ENCODE measurements at places on chromosomes 11 and 22.

- DNase-seq = no peak
These were observed 969 bp downstream of the CCDC117 start for GRCh38 chr22:28773461-28773867.

DNA sequence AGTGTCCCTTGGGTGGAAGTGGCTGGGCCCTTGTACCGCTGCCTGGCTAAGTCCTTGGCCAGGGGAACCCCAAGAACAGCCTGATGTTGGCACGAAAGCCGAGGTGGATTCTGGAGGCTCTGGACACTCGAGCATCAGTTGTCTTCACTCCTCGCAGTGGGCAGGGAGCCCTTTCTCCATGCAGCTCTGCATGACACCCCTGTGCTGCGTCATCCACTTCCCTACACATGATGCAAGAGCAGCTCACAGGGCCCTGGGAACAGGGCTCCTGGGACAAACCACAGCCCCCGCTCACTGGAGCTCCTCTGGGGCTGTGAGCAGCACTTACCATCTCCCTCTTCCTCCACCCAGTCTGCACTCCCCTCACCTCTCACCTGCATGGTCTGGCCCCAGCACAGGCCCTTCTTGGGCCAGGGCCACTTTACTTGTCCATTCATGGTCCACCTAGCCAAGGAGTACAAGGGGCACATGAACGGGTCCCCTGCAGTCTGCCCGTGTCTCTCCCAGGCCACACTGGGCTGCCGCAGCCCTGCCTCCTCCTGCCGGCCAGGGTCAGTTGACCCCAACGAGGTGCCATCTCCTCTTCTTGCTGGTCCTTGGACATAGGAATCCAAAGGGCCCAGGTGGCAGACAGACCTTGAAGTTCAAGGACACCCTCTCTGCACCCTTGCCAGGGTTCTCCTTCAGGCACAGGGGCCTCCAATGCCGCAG lies 66.5 kb downstream of the IGF2 start:
- no peak for DNase-seq

GRCh38 chr11:67632175-67632981 lies 2.6 kb upstream of the NUDT8 start:
- DNase-seq = no peak

GRCh38 chr11:76203131-76203925 lies 3.0 kb downstream of the WNT11 start:
- no peak for DNase-seq

DNA sequence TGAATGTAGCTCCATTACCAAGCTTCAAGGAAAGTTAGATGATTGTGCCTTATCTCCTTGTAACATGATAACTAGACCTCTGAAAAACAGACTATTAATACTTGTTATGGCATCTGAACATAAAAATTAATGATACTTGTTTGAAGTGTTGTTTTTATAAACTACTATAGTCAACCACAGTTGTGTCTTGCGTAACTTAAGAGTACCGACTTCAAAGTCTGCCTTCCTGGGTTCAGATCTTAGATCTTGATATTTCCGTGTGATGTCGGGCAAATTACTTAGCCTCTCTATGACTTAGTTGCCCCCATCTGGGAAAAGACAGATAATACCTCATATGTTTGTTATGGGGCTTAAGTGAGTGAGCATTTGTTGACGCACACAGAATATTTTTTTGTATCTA lies 906.5 kb downstream of the JRKL start:
- no peak for DNase-seq

DNA sequence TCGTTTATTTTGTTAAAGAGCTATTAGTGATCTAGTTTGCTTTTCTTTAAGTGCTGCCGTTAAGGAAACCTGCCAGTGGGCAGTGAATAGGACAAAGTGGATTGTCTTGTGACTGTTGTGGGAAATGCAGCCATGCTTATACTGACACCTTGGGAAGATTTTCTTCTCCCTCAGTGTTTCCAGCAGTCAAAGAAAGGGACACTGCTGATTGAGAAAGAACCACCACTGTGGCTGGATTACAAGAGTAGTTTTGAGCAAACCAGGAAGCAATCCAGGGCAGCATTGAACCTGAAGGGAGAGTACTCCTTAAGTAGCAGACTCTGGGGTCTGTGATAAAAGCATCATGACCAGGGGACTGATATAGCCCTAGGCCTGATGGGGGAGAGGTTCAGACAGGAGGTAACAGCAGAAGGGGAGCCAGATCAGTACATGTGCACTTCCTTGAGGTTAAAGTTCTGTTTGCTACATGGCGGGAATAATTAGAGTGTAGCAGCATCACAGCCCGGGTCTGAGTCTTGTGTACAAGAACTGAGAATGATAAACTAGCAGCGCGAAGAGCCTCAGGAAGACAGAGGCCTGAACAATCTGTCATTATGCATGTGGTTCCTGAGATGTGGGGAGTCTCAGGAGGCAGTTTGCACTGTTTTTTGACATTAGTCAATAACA lies 167.8 kb downstream of the C11orf91 start:
- no peak for DNase-seq

All from stimulated activated CD4-positive, alpha-beta T cell treated with anti-CD3 and anti-CD28 coated beads, Interleukin-15, amount 100 ng/mL, for 1 hour (primary cell).